ENCODE measurements at places on chromosomes 16 and 17. TPM values are rescaled to one million over a fixed set of nuclear protein-coding genes. Genes with fewer than 3 reads are reported as not detected.

JPT1 gene
- total RNA-seq = 158 TPM

TMEM238L gene
- not detected for total RNA-seq

KRTAP4-3 gene
- not detected for total RNA-seq

SLC2A4 gene
- total RNA-seq = 0.79 TPM

PRSS33 gene
- 0.24 TPM for total RNA-seq

TP53TG3B gene
- total RNA-seq = not detected

DNA sequence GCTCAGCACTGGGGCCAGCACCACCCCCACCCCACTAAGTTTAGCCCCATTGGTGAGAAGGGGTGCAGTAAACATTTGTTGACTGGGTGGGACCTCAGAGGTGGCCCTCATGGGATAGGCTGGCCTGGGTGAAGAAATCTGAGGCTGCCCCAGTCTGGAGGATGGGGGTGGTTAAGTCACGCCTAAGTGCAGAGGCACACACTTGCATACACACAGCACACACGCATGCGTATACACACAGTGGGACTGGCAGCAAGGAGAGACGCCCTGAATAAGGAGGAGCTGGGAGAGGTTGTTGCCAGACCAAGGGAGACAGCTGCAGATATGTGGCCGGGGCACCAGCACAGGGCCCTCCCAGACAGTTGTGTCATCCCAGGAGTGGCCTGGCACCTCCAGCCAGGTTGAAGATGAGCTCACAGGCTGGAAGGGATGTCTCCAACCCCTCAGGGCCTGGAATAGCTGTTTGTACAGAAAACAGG lies 3.0 kb upstream of the BCAR1 start:
- no peak for DNase-seq

DNA sequence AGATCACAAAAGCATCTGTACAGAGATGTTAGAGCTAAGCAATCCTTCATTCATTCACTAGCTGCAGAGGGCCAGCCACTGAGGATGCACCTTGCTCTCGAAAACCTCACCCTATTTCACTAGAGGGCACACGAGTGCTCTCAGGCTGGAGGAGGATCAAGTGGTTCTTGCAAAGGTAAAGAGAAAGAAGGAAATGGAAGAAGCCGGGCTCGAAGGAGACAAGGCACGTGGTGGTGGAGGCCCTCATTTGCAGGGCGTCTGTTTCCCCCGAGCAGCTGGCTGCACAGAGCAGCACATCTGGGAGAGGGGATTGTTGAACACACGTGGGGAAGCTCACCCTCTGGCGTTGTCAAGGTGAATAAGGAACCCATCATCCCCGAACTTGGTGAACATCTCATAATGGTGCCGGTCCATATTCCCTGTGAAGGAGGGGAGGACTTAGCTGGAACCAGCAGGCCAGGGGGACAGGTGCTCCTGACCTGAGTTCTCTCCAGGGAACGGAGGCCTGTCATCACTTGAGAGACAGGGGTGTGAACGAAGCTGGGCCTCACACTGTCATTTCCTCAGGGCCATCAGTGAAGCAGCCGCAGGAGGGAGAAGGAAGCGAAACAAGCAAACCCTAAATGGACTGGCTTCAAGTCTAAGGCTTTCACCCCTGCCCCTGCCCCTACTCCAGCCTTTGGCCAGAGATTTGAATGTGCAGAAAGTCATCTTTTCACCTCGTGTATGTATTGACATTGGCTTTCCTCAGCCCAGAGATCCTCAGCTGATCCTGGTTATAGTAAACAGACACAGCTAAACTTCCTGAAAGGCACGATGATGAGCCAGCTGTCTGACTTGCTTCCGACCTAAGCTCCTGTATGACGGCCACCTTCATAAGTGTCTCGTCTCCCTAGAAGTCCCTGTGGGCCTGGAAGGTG lies 27.6 kb downstream of the PRKAR1A start:
- peak; percentile 57 for DNase-seq

DNA sequence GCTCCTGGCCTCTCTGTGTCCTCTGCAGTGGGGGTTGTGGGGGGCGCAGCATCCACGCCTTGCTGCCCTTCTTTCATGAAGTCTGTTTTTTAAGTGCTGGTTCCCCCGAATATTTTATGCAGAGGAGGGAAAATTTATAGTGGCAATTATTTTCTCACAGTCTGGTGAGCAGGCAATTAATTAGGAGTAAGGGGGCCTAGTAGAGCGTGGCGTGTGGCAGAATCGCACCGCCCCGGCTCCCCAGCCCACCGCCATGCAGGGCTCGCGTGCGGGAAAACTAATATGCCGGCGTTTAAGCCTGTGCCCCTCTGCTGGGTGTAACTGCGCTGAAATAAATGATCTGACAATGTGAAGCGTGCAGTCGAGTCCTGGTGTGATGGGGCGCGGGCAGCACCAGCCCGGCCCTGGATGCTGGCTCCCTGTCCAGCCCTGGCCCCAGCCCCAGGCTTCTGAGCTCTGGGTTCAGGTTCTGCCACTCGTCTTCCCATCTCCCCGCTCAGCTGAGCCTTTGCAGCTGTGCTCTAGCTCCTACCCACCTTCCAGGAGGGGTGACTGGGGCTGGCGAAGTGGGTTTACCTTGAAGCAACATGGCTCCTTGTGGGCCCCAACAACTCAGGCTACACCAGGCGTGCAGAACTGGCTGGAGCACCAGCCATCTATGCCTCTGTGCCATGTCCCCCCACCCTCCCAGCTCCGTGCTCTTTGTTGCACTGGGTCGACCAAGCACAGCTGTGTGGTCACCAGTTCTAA lies 13.8 kb downstream of the ENGASE start:
- DNase-seq = no peak

DNA sequence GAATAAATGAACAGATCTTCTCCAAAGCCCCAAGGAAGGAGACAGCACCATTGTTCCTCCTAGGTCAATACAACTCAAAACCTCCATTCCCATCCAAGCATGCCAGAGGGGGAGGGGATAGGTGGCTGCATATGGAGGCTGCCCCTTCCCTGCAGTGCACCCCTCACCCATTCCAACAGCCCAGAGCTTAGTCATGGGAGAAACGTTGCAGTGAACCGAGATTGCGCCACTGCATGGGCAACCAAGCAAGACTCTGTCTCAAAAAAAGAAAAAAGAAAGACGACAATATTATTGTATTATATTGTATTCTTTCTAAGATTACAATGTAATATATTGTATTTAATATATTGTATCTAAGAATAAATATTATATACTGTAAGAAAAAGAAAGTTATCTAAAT lies 36.4 kb upstream of the CD300E start:
- no peak for DNase-seq

- peak; percentile 50 for DNase-seq
Measured at GRCh38 chr16:76800196-76800595, 390.8 kb upstream of the MON1B start.

GRCh38 chr17:76714822-76715495 lies 4.2 kb upstream of the MXRA7 start:
- peak; percentile 82 for DNase-seq

GRCh38 chr17:55383771-55384642 lies 37.6 kb downstream of the MMD start:
- no peak for DNase-seq

GRCh38 chr17:49018116-49018612 lies 21.0 kb downstream of the IGF2BP1 start:
- no peak for DNase-seq
